Mesenteric fat pad (tissue), 1 donor: ENCODE measurements at places on chromosomes 2 and 18. TPM values are rescaled to one million over a fixed set of nuclear protein-coding genes. Genes with fewer than 3 reads are reported as not detected.
A peak's percentile ranks its signal among the peaks of the same experiment; 100 is the strongest.

- DNase-seq: no peak
Observed at GRCh38 chr2:205451901-205452512, 230.3 kb upstream of the NRP2 start.

- DNase-seq: peak; percentile 88
Observed at GRCh38 chr2:9311488-9311887, 104.9 kb downstream of the ASAP2 start.

GRCh38 chr2:123513351-123513750, 511.7 kb upstream of the CNTNAP5 start:
- no peak for DNase-seq

DNA sequence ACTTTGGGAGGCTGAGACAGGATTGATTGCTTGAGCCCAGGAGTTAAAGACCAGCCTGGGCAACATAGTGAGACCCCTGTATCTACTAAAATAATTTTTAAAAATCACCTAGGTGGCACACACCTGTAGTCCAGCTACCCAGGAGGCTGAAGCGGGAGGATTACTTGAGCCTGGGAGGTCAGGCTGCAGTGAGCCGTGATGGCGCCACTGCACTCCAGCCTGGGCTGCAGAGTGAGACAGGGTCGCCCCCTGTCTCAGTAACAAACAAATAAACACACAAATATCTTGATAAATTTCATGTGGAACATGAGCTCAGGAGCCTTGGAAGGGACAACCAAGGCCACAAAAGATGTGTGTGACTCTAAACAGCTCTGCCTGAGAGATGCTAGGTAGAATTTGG, 11.7 kb upstream of the ANKRD53 start:
- DNase-seq: peak; percentile 69

GRCh38 chr2:117917223-117917917, 96.5 kb downstream of the CCDC93 start:
- DNase-seq: no peak

GRCh38 chr2:11466307-11467128, 557 bp upstream of the E2F6 start:
- no peak for DNase-seq

DNA sequence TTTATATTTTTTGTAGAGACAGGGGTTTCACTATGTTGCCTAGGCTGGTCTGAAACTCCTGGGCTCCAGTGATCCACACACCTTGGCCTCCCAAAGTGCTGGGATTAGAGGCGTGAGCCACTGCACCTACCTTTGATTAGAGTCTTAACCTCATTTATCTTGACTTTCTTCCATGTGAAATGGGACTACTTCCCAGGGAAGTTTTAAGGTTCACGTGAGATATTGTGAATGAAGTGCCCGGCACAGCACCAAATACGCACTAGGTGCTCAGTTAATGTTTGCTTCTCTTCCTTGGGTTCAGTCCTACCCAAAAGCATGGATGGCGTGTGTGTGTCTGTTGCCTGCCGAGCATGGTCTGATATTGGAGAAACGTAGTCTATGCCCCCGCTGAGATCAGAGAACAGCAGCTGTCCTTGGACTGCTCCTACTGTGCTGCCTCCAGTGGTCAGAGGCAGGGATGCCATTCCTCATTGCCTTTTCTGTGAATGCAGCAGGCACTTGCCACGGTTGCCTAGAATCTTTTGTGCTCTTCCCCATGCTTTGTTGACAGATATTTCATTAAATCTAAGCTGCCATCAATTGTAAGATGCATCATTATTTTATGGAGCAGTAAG, 12.3 kb upstream of the TFCP2L1 start:
- DNase-seq: peak; percentile 24

DNA sequence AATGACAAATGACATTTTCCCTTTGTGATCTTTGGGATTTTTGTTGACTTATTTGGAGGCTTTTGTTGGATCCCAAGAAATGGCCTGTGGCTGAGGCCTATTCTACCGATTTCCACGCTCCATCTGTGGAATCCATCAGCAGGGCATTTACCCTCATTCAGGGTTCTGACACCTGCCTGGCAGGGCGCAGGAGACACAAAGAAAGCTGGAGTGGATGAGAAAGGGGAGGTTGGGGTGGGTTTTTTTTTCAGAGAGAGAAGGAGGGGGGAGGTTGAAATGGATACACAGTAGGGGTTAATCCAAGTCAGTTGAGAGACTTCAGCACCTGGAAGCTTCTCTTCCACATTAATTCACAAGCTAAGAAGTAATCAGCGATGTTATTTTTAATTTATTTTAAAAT, 59.7 kb downstream of the PAX3 start:
- no peak for DNase-seq

- DNase-seq: no peak
Observed at GRCh38 chr2:1837022-1837421, 92.7 kb upstream of the PXDN start.

DNA sequence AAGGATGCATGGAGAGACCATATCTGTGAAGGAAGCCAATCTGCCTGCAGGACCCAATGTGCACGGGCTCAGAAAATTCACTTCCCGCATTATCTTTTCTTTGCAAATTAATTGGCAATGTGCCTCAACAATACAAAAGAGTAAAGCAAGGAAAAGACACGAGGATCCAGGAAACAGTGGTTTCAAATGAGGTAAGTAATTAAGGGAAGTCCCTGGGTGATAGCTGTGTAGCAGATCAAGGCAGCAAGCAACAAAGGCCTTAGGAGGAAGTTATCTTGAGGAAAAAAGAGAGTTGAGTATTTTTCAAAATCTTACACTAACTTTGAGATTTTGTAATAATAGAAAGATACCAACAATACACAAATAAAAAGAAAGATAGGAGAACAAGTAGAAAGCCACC, 44.3 kb upstream of the TGIF1 start:
- no peak for DNase-seq

The SULT1C4 gene
- 2.1 TPM for total RNA-seq

The SEPTIN2 gene
- total RNA-seq: 403 TPM
